ENCODE measurements at places on chromosomes 13 and 19. TPM values are rescaled to one million over a fixed set of nuclear protein-coding genes. Genes with fewer than 3 reads are reported as not detected.

A1BG gene
- polyA plus RNA-seq: not detected

SIAH3 gene
- 27.0 TPM for polyA plus RNA-seq

KLK14 gene
- polyA plus RNA-seq: not detected

ZNF761 gene
- 6.5 TPM for polyA plus RNA-seq

PSG11 gene
- polyA plus RNA-seq: not detected

ZNF723 gene
- 11.7 TPM for polyA plus RNA-seq

ADGRE2 gene
- polyA plus RNA-seq: not detected

ZNF813 gene
- polyA plus RNA-seq: 1.2 TPM

RYR1 gene
- polyA plus RNA-seq: 6.9 TPM

CEACAM20 gene
- not detected for polyA plus RNA-seq

PSG1 gene
- polyA plus RNA-seq: 0.67 TPM

MPHOSPH8 gene
- polyA plus RNA-seq: 41.7 TPM

SAFB2 gene
- polyA plus RNA-seq: 7.2 TPM

ZNF90 gene
- polyA plus RNA-seq: 0.46 TPM

DUXA gene
- not detected for polyA plus RNA-seq

ZNF829 gene
- 4.5 TPM for polyA plus RNA-seq

DNAAF3 gene
- not detected for polyA plus RNA-seq

DCT gene
- 0.04 TPM for polyA plus RNA-seq

LRRC8E gene
- not detected for polyA plus RNA-seq

CD209 gene
- polyA plus RNA-seq: not detected

CEACAM21 gene
- not detected for polyA plus RNA-seq

PEG3 gene
- 78.4 TPM for polyA plus RNA-seq

EFNA2 gene
- not detected for polyA plus RNA-seq

Measured in Purkinje cell (primary cell).